ENCODE measurements at places on chromosomes 16 and 17.

GRCh38 chr17:36575028-36575427, 16.7 kb upstream of the DHRS11 start:
- no peak overlapping the region for H3K4me3 ChIP-seq
- DNase-seq: no peak
- H3K36me3 ChIP-seq: peaks cover 38% of the 10 kb centered on the region
- H3K27me3 ChIP-seq: no peaks in the 10 kb centered on the region
- H3K27ac ChIP-seq: no peak overlapping the region

- peaks cover 13% of the 10 kb centered on the region for H3K27me3 ChIP-seq
- H3K4me3 ChIP-seq: no peak overlapping the region
- no peak for DNase-seq
- no peak overlapping the region for H3K27ac ChIP-seq
These were observed 96.7 kb upstream of the FAM20A start for GRCh38 chr17:68697850-68698361.

GRCh38 chr16:85653290-85653891, 35.4 kb downstream of the GINS2 start:
- H3K4me1 ChIP-seq: no peaks in the 10 kb centered on the region
- peaks cover 6% of the 10 kb centered on the region for H3K36me3 ChIP-seq
- H3K27ac ChIP-seq: no peak overlapping the region
- DNase-seq: no peak

DNA sequence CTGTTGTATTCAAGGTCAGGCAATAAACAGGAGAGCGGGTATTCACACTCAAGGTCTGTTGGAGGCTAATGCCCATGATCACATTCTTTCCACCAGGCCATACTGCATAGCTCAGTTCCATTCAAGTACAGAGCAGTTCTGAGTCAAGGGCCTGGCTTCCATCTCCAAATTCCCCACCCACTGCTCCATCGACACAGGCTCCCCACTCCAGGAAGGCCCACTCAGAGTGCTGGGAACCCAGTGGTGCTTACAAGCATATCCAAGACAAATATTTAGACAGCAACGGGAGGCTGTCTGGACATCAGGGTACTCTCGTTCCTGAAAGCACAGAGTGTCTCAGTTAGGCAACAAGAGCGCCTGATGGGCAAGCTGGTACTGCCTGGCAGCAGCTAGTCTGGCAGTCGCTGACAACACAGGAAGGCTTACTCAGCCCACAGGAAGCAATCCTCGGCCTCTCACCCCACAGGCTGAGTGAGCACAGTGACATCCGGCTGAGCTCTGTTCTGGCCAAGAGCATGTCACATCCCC, 40.9 kb downstream of the RFFL start:
- H3K4me3 ChIP-seq: peak overlapping the region; percentile 67
- peak overlapping the region; percentile 99 for H3K27ac ChIP-seq
- peak; percentile 89 for DNase-seq
- peaks cover 44% of the 10 kb centered on the region for H3K4me1 ChIP-seq
- no peaks in the 10 kb centered on the region for H3K27me3 ChIP-seq
- H3K36me3 ChIP-seq: peaks cover 21% of the 10 kb centered on the region

DNA sequence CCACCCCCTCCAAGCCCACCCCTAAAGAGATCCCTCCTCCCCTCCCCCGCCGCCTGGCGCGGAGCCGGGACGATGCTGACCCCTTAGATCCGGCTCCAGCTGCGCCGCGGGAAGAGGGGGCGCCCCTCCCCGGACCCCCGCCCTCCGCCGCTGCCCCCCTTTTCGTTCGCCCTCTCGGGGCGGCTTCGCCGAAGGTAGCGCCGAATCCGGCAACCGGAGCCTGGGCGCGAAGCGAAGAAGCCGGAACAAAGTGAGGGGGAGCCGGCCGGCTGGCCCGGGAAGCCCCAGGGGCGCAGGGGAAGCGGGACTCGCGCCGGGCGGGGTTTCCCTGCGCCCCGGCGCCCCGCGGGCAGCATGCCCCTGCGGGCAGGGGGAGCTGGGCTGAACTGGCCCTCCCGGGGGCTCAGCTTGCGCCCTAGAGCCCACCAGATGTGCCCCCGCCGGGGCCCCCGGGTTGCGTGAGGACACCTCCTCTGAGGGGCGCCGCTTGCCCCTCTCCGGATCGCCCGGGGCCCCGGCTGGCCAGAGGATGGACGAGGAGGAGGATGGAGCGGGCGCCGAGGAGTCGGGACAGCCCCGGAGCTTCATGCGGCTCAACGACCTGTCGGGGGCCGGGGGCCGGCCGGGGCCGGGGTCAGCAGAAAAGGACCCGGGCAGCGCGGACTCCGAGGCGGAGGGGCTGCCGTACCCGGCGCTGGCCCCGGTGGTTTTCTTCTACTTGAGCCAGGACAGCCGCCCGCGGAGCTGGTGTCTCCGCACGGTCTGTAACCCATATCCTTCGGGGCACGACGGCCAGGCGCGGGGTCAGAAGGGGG, 623 bp downstream of the CACNA1G start:
- H3K4me1 ChIP-seq: peaks cover 21% of the 10 kb centered on the region
- peak; percentile 40 for DNase-seq
- H3K27ac ChIP-seq: no peak overlapping the region
- H3K36me3 ChIP-seq: no peaks in the 10 kb centered on the region
- H3K27me3 ChIP-seq: peaks cover 54% of the 10 kb centered on the region

DNA sequence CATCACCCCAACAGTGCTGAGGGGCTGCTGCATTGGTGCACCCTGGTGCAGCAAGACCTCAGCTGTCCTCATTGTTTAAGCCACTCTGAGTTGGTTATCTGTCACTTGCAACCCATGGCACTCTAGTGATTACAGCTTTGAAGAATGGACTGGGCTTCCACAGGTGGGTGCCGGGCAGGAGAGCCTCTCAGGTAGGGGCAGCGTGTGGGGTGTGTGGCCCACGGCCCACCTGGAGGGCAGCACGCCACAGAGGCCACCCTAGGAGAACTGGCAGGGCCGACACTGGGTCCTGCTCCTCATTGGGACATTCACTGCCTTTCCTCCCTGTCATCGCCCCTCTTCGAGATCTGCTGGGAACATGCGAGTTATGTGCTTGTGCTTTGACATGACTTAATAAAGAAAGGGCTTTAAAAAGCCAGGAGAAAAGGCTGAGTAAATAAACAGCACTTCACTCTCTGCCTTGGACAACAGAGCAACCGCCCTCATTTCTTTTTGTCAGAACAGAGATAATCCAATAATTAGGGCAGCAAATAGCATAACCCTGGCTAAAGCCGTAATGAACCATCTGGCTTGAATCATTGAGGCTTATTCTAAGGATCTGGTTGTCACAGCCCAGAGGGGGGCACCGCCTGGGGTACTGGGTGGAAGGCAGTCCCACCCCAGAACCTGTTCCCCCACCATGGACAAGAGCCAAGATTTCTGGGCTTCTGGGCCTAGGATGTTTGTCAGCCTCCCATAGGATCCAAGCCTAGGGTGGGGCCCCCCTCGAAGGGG, 3.0 kb downstream of the DOC2B start:
- H3K27ac ChIP-seq: no peak overlapping the region
- DNase-seq: no peak
- no peaks in the 10 kb centered on the region for H3K4me1 ChIP-seq
- no peak overlapping the region for H3K4me3 ChIP-seq

- peaks cover 30% of the 10 kb centered on the region for H3K36me3 ChIP-seq
- no peaks in the 10 kb centered on the region for H3K27me3 ChIP-seq
- peak overlapping the region; percentile 87 for H3K27ac ChIP-seq
- peak overlapping the region; percentile 90 for H3K4me3 ChIP-seq
These were observed 1.4 kb downstream of the MSL1 start for GRCh38 chr17:40122999-40123810.

DNA sequence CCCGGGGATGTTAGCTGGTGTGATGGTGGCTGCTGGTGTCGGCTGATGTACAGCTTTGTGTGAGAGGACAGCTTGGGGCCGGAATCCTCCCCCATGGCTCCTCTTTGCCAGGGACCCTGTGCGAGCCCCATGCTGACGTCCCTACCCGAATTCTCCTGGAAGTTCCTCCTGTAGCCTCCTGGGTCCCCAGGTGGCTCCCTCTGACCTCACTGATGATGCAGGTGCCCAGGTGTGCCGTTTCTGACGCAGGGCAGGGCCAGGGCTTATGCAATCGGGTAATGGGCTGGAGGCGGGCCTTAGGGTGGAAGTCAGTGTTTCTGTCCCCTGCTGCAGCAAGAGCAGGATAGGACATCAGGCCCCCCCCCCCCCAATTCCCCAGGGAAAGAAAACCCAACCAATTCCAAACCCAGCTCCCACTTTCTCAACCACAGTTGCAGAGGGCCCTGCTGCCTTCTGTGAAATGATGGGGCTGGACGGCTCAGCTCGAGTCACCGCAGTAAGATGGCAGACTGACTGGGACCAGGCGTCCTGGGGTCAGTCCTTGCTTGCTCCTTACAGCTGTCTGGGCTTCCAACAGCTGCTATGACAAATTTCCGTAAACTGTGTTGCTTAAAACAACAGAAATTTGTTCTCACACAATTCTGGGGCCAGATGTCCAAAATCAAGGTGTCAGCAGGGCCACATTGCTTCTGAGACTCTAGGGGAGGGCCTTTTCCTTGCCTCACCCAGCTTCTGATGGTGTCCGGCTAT, 139.0 kb upstream of the PLCG2 start:
- H3K27ac ChIP-seq: no peak overlapping the region
- DNase-seq: no peak
- no peak overlapping the region for H3K4me3 ChIP-seq
- no peaks in the 10 kb centered on the region for H3K27me3 ChIP-seq

GRCh38 chr16:642189-643049, 791 bp downstream of the MCRIP2 start:
- peak; percentile 53 for DNase-seq
- H3K36me3 ChIP-seq: peaks cover 5% of the 10 kb centered on the region

DNA sequence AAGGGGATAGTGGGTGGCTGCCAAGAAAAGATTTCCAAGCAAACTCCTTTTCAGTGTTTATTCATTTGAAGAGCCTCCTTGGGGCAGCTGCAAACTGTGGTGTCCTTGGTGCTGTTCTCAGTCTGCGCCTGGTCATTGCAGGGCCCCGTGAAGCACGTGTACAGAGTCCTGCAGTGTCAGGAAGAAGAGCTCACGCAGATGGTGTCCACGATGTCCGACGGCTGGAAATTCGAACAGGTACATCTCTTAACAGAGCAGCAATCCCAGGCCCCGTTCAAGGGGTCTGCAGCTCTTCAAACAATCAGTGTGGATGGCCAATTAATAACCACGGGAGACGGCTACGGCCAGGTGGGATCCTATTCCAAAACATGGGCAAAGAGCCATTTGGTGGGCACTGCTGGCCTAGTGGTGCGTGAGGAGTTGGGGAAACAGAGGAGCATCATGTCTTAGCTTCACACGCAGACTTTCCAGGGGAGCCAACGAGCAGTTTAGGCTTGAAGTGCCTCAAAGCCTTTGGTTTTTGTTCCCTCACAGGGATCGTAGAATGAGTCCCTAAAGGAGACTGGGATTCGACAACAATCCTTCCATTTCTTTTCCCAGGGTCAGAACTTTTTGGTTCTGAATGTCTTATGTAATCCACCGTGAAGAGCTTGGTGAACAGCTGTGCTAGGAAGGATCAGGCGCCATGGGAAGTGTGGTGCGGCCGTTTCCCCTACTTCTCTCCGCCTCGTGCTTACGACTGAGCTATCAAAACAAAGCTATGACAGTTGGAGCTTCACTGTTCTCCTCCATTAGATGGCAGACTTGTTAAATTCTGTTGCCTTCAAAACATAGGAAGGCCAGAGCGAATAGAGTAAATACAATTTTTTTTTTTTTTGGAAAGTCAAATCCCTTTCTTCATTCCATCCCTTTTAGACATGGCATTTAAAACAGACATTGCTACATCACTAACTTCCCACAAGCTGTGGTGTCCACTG, 12.6 kb downstream of the KCTD2 start:
- H3K27ac ChIP-seq: no peak overlapping the region
- peaks cover 18% of the 10 kb centered on the region for H3K4me1 ChIP-seq
- no peak for DNase-seq
- peaks cover 35% of the 10 kb centered on the region for H3K36me3 ChIP-seq
- H3K27me3 ChIP-seq: no peaks in the 10 kb centered on the region
- H3K4me3 ChIP-seq: no peak overlapping the region

GRCh38 chr17:9020096-9020823, 1.1 kb upstream of the NTN1 start:
- H3K4me3 ChIP-seq: peak overlapping the region; percentile 69
- H3K27ac ChIP-seq: no peak overlapping the region
- H3K27me3 ChIP-seq: peaks cover 45% of the 10 kb centered on the region
- H3K36me3 ChIP-seq: no peaks in the 10 kb centered on the region
- peaks cover 6% of the 10 kb centered on the region for H3K4me1 ChIP-seq

- H3K27me3 ChIP-seq: no peaks in the 10 kb centered on the region
- no peak for DNase-seq
- H3K36me3 ChIP-seq: no peaks in the 10 kb centered on the region
- no peak overlapping the region for H3K4me3 ChIP-seq
- no peak overlapping the region for H3K27ac ChIP-seq
These were observed 1342.5 kb downstream of the TP53TG3F start for GRCh38 chr16:34801875-34802274.

GRCh38 chr16:53417011-53417410, 17.3 kb upstream of the RBL2 start:
- no peak overlapping the region for H3K27ac ChIP-seq
- DNase-seq: no peak
- H3K36me3 ChIP-seq: peaks cover 2% of the 10 kb centered on the region
- H3K4me3 ChIP-seq: no peak overlapping the region
- no peaks in the 10 kb centered on the region for H3K4me1 ChIP-seq
- H3K27me3 ChIP-seq: no peaks in the 10 kb centered on the region

DNA sequence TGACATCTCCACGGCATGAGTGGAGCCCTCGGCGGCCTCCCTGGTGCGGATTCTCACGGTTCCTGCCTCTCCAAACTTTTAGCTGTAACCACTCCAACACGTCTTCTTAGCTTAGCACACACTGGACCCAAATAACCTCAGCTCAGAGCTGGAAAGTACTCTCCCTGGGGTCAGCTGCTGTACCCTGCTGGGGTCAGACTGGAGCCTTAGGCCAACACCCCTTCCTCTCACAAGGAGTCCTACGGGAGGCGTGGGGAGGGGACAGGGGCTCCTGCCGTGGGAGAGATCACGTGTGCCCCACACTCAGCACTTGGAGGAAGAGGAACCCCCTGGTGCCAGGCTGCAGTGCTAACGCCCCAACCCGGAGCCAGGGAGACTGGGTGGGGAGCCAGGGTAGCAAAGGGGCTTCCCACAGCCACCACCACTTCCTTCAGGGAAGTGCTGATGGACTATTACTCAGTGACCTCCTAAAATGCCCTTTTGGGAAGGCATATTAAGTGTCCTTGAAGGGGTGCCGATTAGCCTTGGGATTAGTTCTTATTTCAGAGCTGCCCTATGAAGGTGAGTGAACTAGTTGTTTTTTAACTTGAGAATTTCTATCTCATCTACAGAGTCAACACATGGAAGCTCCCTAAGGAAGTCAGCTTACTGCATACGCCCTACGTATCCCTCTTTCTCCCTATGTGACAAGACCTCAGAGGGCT, 124.0 kb downstream of the HIC1 start:
- DNase-seq: no peak
- no peak overlapping the region for H3K4me3 ChIP-seq
- H3K4me1 ChIP-seq: no peaks in the 10 kb centered on the region
- H3K36me3 ChIP-seq: peaks cover 6% of the 10 kb centered on the region
- no peak overlapping the region for H3K27ac ChIP-seq
- H3K27me3 ChIP-seq: no peaks in the 10 kb centered on the region

GRCh38 chr16:19147126-19147525, 20.9 kb upstream of the SYT17 start:
- DNase-seq: no peak
- H3K4me1 ChIP-seq: no peaks in the 10 kb centered on the region
- no peak overlapping the region for H3K4me3 ChIP-seq
- peaks cover 14% of the 10 kb centered on the region for H3K27me3 ChIP-seq

GRCh38 chr16:31664683-31665482, 137.2 kb downstream of the AHSP start:
- DNase-seq: no peak
- H3K27ac ChIP-seq: no peak overlapping the region
- H3K4me1 ChIP-seq: no peaks in the 10 kb centered on the region
- no peak overlapping the region for H3K4me3 ChIP-seq

- no peak overlapping the region for H3K27ac ChIP-seq
- peaks cover 19% of the 10 kb centered on the region for H3K36me3 ChIP-seq
- peaks cover 28% of the 10 kb centered on the region for H3K4me1 ChIP-seq
- no peaks in the 10 kb centered on the region for H3K27me3 ChIP-seq
These were observed 65.8 kb downstream of the SNX11 start for GRCh38 chr17:48173191-48173984.
